Effector memory CD4-positive, alpha-beta T cell (primary cell): ENCODE measurements at places on chromosomes 2 and 18.

DNA sequence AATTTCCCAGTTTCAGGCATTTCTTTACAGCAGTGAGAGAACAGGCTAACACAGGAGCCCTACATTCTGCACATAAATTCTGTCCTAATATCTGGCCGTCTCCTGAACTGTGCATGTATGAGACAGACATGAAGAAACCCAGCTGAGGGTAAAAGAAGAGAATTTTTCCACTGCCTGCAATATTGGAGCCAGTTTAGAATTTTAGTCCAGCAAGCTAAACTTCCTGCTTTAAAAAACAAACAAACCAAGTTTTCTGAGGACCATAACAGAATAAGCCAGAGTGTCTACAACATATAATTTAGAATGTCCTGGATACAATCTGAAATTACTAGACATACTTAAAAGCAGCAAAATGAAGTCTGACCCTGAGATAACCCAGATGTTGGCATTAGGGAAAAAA lies 215.1 kb upstream of the KLHL29 start:
- no peak for DNase-seq

DNA sequence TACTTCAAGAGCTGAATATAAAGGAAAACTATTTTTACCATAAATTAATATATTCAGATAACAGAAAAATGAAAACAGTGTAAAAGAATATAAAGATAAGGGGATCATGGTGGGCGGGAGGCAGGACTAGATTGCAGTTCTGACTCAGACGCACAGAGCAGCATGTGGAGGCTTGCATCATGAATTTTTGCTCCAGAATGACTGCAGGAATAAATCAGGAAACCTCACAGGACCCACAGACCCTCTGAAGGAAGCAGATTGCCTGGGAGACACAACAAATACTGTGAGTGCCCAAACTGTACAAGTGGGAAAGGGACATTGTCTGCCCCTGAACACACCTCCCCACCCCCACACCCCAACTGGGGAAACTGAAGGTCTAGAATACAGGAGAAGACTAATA lies 19.2 kb upstream of the SIGLEC15 start:
- no peak for DNase-seq

- no peak for DNase-seq
Measured at GRCh38 chr2:55511508-55512124, 7.9 kb upstream of the CFAP36 start.

DNA sequence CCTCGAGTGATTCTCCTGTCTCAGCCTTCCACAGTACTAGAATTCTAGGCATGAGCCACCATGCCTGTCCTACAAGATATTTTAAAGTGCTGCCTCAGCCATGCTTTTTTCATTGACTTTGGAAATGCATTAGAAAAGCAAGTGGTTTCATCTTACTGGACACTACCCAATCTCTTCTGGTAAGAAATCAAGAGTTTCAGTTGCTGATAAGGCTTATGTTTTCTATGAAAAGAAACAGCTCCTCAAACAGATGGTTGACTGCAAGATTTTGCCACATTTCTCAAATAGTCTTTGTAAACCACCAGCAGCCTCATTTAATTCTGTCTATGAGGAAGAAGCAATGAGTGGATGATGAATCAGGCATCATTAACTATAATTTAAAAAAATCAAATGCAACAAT lies 264.5 kb upstream of the LRP1B start:
- no peak for DNase-seq

- no peak for DNase-seq
Measured at GRCh38 chr18:50358844-50359243, 16.0 kb upstream of the SKA1 start.

GRCh38 chr2:218381916-218382366 lies at the start of gene SLC11A1:
Gene SLC11A1, plus strand, starts transcription at chr2:218382273. Its CDS starts 96 bp downstream, at chr2:218382369.
- DNase-seq: no peak

DNA sequence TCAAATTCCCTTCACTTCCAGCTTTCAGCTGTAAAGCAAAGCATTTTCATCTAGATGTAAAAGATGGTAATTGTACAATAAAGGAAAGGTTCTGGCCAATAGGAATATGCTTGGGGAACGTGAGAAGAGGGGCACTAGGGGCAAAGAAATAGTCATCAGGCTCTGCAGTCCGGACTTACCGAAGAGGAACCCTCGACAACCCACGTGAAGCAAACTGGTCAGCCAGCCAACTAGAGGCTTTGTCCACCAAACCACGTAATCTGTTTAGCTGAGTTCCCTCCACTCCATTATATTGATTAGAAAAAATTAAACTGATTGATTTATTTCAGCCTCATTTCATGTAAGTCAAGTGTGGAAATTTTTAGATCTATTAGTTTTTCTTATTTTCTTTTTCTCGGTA lies 300.4 kb upstream of the FANCL start:
- no peak for DNase-seq

GRCh38 chr18:50297621-50298442 lies 10.3 kb upstream of the CXXC1 start:
- peak; percentile 54 for DNase-seq

- no peak for DNase-seq
Measured at GRCh38 chr2:44817256-44817655, 124.2 kb upstream of the SIX3 start.

DNA sequence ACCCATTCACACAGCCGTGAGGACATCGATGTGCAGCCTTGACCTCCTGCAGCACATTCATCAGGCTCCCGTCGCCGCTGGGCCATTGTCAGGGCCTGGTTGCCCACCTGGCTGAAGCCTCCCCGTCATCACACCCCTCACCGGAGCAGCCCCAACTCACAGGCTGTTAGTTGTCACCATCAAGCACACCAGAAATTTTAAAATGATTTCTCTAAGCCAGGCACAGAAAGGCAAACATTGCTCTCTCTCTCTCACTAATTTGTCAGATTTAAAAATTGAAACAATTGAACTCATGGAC lies 167.1 kb downstream of the RTP5 start:
- no peak for DNase-seq

DNA sequence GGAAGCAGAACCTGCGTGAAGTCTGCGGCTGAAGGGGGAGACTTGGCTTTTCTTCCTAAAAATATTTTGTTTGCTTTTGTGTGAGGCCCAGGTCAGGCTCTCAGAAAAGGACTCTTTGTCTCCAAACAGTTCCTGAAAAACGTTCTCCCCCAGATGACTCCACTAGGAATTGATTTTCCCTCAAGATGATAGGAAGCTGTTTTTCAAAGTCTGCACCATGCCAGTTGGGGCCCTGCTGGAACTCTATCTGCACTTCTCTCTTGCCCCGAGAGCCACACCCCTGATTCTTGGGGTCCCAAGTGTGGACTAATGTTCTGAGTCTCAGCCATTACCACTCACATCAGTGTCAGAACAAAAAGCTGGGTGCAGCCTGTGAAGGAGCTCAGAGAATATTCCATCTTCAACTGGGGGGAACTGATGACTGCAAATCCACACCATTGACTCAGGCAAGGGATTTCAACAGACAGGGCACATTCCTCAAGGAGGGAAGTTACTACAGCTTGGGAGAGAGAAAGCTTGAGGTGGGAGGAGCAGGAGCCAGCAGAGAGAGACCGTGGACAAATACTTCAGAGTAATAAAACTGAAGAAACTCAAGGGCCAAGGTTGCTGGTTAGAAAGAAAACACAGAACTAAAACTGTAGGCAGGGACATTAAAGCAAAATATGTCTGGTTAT lies 768.3 kb downstream of the RNF144A start:
- no peak for DNase-seq
